ENCODE measurements at places on chromosomes 5 and 9.

- no peak for DNase-seq
Observed at GRCh38 chr9:131562032-131562959, 17.0 kb downstream of the PRRT1B start.

- no peak for DNase-seq
Observed at GRCh38 chr9:112680731-112681402, 37.0 kb downstream of the INIP start.

GRCh38 chr9:121860744-121861143 is 209.3 kb downstream of the DAB2IP start:
- no peak for DNase-seq

- no peak for DNase-seq
Observed at GRCh38 chr5:64939772-64940510, 171.2 kb downstream of the CWC27 start.

DNA sequence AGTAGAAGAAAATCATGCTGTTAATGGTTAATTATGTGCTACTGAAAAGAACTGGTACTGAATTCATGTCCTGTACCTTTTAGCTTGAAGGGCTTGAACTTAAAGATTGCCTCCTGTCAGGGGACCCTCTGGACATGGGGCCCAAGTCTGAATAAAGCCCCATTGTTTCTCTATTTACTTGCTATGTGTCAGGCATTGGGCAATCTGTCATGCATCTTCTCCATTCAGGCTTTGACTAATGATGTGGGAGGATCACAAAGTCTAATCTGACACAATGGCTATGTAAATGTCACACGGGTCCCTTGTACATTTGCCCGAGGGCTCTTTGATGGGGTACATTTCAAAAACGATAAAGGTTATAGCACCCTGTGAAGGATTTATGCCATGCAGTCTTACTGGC is 64.0 kb upstream of the TUSC1 start:
- DNase-seq = no peak

DNA sequence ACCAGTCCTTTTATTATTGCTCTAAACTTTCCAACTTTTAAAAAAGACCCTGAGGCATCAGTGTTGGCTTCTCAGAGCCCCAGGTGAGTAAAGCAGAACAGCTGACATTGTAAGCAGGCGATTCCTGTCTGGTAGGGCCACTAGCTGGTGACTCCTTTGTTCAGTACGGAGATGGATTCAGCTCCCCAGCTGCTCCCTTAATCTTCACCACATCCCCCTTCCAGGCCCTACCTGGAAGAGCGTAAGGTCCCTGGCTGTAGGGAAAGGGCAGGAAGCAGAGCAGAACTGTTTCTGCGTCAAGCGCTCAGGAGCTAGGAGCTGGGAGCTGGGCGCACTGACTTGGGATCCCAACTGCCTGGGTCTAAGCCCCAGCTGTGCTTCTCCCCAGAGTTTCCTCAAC is 203.7 kb upstream of the TAS2R1 start:
- no peak for DNase-seq

DNA sequence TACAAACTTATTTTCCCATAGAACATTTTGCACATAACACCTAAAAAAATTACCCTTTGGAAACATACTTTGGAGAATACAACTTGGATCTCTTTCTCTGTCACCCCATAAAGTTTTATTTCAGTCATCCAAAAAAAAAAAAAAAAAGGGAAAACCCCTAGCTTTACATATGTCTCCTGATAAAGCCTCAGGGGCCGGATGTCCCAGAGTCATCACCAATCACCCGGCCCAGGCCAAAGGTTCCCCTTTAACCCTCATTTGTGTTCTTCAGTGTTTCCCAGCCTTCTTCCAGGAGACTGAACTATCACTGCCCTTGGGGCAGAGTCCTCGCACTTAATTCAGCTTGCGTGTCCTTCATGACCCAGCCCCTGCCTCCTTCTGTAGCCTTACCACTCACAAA is 28.8 kb downstream of the ANXA6 start:
- DNase-seq = no peak

DNA sequence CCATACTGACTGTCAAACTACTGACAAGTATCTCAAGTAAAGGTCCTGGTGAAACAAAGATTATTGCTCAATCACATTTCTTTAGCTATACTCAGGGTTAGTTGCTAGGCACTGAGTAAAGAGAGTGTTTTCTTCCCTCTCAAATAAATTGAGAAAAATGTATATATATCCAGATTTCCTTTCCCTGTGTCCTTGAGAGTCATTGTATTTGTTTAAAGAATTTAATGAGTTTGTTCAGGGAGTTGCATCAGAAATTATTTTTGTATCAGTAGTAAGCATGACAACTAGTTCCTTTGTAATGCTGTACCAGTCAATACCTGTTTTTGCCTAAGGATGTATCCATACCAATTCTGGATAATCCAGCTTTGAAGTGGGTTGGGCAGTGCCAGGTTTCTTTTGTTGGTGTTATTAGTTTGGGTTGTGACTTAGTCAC is 3.2 kb upstream of the ANKHD1 start:
- no peak for DNase-seq

DNA sequence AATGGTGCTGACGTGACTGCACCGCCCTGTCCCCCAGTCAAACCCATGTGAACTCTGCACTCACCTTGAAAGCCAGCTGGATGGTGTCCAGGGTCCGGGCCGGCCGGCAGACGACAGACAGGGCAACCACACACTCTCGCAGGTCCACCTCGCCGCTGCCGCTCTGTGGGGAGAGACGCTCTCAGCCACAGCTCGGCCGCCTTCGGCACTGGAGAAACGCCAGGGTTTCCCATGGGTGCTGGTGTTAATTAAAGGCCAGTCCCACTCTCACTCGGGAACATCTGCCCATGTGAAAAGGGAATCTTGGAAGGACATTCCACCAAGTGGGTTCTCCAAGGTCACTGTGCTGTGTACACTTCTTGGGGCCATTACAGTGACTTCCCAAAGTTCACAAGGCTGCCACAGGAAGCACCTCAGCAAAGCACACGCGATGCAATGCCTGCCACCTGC is 25.5 kb upstream of the SLC6A3 start:
- peak; percentile 74 for DNase-seq

- no peak for DNase-seq
Observed at GRCh38 chr9:109906766-109907382, 126.9 kb downstream of the PALM2AKAP2 start.

DNA sequence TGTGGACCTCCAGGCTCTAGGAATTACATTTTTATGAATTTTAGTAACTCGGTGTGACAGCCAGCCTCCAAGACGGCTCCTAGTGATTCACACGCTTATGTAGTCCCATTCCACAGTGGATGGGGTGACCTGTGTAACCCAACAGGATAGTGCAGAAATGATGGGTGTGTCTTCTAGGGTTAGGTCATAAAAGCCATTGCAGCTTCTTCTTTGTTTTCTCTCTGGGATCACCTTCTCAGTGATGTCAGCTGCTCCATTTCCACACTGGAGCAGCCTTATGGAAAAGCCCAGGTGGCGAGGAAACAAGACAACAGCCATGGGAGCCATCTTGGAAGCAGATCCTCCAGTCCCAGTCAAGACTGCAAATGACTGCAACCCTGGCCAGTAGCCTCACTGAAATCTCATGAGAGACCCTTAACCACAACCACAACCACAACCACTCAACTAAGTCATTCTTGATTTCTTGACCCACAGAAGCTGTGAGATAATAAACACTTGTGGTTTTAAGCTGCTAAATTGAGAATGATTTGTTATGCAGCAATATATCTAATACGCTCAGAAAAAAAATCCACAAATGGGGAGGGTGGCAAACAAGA is 5.1 kb upstream of the GNPDA1 start:
- no peak for DNase-seq

- DNase-seq = no peak
Observed at GRCh38 chr9:128150594-128151308, 1.5 kb downstream of the LCN2 start.

GRCh38 chr5:143737062-143737461 is 74.9 kb upstream of the HMHB1 start:
- DNase-seq = no peak

GRCh38 chr9:90878562-90878961 is 76.9 kb downstream of the SYK start:
- DNase-seq = no peak

DNA sequence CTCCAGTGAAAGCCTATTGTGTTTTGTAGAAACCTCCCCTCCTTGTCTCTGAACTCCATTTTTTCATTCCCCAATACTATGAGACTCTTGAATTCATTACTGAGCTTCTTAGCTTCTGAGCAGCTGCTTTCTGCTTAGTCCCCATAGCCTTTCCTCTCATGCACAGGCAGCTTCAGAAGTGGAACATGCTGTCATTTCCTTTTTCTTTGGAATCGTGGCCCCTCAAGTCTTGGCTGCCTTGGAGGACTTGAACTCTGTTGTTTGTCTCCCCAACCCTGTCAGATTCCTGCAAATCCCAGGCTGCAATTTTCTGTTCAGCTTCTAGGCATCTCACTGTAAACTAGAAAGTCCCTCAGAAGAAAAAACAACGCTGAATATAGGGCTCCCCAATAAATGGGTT is 268.5 kb downstream of the ARRDC3 start:
- no peak for DNase-seq

GRCh38 chr5:160466116-160466515 is 44.5 kb downstream of the PTTG1 start:
- no peak for DNase-seq

DNA sequence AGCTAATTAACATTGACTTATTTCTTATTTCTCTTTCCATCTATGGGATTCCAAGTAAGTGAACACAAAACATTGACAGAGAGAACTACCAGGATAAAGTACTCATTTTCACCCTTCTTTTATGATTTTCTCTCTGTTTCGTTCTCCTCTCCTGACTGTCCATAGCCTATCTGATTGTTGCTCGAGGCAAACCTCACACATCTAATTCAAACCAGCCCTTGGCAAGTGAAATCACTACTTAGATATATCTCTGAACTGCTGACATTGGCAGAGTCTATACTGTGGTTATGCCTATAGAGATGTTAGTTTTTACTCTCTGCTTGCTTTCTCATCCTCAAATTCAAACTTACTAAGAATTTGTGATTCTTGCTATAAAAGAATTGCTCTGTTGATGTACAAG is 248.8 kb downstream of the ISL1 start:
- DNase-seq = no peak

DNA sequence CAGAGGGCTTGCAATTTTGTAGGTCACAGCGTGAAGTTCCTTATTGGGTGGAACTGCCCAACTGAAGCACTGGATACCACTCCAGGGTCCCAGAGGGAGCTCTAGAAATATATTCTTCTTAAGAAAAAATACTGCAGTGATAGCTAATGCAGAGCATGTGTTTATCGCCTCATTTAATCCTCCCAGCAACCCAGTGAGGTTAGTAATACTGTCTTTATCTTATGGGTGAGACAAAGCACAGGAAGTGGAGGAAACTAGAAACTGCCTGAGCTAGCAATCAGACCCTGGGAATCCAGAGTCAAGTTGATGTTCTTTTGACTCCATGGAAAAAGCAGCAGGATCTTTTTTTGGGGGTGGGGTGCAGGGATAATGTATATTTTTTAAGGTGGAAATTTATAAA is 153.3 kb downstream of the PJA2 start:
- DNase-seq = no peak

GRCh38 chr5:105968981-105969380 is 1701.8 kb downstream of the EFNA5 start:
- DNase-seq = no peak

- no peak for DNase-seq
Observed at GRCh38 chr5:123351240-123351639, 72.0 kb downstream of the CEP120 start.

- no peak for DNase-seq
Observed at GRCh38 chr5:122014236-122014935, 52.6 kb downstream of the SRFBP1 start.

GRCh38 chr5:60604771-60605170 is 95.2 kb downstream of the DEPDC1B start:
- DNase-seq = no peak

DNA sequence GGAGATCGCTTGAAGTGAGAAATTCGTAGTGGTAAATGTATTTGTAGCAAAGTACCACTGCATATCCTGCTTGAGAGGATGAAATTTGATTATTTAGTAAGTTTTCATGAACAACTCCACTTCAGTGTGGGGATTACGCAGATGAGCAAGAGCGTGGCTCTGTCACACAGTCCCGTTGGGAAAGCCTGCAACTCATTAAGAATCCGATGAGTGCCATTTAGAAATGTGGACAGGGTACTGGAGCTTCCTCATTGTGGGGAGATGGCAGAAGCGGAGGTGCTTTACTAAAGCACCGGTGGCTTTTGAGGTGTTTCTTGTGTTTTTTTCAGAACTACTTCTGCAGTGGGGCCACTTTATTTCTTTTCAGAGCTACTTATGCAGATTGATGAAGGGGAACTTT is 1.4 kb downstream of the TJP2 start:
- DNase-seq = no peak

DNA sequence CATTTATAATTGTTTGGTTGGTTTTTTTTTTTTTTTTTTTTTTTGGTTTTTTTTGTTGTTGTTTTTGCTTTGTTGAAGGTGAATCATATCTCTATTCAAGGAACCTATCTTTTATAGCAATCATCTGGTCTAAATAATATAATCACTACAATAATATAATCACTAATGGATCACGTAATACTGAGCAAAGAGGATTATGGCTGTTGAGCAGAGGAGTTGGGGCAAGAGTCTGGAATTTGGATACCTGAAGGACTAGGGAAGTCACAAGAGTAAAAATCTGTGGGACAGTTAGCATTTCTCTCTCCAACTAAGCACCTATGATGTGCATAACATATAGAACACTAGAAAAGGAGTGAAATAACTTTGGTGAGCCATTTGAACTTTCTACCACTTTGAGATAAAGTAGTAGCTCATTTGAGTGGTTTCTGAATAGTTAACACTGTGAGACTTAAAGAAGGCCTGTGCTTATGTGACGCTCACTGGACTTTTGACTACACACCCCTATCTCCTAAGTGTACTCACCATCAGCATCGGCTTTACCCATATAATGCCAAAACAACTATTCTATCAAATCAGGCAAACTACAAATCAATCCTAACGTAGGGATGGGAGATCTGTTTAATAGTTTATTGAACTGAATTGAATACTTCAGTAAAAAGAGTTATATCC is 564.9 kb upstream of the TUSC1 start:
- DNase-seq = no peak

DNA sequence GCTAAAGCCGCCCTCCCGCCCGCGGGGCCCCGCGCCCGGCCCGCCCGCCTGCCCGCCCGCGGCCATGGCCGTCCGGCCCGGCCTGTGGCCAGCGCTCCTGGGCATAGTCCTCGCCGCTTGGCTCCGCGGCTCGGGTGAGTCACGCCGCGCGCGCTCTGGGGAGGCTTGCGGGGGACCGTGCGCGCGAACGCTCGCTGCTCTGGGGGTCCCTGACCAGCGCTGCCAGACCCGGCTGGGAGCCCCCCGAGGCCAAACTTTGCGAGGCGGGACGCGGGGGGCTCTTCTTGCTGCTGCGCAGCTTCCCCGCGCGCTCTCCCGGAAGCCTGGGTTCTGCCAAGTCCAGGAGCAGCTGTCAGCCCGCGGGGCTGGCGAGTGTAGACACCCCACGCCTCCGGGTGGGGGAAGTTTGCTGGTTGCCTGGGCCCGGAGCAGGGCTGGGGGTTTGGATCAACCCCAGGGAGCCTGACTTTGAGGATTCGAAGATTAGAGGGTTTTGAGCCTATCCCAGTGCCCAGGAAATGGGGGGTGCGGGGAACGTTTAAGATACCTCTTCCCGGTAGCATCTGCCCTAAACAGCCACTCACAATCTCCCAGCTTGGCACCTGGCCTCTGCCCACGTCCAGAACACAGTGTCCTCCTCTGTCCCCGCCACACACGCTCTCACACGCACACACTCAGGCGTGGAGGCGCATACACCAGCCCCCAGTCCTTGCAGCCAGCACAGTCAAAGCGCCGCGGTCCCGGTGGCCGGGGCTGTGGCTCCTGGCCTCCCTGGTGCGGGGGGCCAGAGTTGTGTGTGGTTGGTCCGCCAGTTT is 535 bp downstream of the UNC5A start:
- DNase-seq = no peak

All from suprapubic skin (tissue), 4 donors.